ENCODE measurements at places on chromosomes 11 and 22.

DNA sequence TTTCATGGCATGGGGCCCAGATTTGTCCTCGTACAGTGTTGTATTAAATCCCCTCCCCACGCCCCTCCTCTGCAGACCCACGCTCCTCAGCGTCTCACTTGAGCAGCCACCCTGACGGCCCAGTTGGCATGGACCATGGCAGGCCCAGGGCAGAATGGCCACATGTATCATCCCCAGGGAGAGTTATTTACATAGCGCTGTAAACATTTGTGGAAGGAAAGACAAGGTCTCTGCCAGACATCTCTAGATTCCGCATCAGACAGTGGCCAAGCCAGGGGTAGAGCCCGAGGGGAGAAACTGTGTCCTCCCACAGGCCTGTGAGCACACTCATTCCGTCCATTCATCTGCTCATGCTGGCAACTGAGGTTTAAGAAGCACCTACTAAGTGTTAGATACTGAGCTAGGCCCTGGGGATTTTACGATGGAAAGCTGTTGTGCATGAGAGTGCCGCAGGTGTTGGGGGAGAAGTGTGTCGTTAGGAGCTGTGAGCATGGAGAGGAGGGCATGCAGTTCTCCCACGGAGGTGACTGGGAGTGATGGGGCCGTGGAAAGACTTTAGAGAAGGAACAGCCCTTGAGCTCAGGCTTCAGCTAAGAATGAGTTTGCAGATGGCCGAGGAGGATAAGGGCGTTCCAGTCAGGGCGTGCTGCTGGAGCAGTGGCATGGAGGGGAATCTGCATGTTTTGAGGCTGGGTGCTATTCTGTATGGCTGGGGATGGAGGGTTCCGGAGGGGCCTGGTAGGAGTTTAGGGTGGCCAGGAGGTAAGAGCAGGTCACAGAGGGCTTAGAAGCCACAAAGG, 94.9 kb downstream of the GRIK4 start:
- no peak for DNase-seq

- no peak for DNase-seq
Observed at GRCh38 chr11:60242740-60243239, at the start of gene MS4A4E. MS4A4E (minus strand) TSS chr11:60243137; CDS start chr11:60230055, 13,082 bp downstream.

DNA sequence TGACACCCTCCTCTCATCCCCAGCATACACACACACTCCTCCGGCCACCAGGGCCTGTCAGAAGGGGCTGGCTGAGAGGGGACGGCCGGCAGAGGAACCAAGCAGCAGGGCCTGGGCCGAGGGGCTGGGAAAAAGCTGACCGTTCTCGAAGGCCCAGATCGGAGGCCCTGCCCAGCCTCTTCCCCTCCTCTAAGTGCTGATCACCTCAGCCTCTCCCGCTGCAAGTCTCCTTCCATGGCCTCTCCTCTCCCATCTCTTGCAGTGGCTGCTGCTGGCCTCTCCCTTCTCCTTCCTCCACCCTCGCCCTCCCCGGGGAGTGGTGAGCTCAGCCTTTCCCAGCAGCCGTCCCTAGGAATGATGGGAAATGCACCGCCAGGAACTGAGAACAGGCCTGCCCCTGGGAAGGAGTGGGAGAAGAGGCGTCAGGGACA, 39.6 kb downstream of the ARRB1 start:
- DNase-seq, result no peak

DNA sequence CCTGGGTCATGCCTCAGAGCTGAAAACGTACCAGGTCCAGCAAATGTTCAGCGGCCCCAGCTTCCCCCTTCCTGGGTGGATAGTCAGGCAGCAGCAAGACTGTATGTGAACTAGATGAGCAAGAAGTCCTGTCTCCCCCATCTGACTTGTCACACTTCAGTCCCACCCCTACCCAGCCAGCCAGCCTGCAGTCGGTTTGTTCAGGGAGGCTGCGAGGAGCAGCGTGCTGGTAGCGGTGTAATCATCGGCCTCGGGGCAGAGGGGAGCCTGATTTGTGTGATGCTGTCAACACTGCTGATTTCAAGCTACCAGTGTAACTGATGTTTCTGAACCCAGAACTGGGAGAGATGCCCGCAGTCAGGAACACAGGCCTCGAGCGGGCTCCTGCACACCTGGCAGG, 9.6 kb downstream of the TMEM258 start:
- no peak for DNase-seq

- no peak for DNase-seq
Observed at GRCh38 chr11:125372911-125373310, 123.2 kb downstream of the FEZ1 start.

GRCh38 chr11:15519124-15519791, 404.5 kb downstream of the INSC start:
- DNase-seq, result no peak

DNA sequence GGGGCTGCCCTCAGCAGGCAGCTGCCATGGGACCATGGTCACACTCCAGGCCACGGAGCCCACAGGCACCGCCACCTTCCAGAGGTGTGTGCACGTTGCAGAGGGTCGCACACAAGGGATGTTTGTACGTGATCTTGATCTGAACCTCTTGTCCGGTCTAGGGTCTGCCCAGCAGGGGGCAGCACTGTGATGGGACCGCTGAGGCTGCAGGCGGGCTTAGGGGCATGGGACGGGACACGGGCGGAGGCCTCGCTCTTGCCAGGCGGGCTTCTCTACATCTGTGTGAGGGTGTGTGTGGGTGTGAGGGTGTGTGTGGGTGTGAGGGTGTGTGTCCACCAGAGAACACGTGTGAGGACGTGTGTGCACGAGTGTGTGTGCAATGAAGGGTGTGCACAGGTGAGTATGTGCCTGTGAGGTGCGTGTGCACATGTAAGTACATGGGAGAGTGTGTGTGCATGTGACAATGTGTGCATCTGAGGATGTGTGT, 52.4 kb downstream of the CACNA1I start:
- peak; percentile 54 for DNase-seq

GRCh38 chr11:129573161-129573560, 197.5 kb downstream of the BARX2 start:
- no peak for DNase-seq

DNA sequence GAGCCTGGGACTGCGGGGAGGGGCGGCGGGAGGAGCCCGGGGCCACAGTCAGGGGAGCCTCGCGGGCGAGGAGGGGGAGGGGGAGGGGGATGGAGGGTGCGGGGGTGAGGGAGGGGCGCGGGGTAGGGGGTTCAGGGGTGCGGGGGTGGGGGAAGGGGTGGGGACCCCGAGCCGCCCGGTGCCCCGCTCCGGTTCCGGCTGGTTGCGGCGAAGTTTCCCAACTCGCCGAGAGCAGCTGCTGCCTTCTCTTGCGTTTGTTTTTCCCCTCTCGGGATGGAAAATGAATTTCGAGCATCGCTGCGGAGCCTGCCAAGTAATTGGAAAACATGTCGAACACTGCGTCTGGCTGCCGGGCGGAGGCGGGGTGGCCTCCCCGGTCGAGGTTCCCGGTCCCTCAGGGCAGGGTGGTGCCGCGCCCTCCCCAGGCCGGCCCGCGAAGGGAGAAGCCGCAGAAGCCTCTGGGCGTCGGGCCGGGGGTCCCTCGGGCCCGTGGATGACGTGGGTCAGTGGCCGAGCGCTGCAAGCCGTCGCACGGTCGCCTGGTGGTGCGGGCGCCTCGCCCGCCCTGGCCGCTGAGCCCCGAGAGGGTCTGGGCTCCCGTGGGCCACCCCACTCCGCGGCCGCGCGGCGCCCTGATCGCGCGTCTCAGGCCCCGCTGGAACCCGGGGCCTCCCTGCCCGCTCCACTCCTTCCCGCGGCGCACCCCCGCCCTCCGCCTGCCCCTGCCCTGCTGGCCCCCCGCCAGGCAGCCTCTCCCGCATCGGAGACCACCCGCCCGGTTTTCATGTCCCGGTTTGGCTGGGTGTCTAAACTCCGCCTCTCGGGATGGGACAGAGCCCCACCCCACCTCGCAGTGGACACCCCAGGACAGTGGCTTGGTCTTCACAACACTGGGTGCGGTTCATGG, 12.1 kb downstream of the SPATA19 start:
- DNase-seq, result no peak

DNA sequence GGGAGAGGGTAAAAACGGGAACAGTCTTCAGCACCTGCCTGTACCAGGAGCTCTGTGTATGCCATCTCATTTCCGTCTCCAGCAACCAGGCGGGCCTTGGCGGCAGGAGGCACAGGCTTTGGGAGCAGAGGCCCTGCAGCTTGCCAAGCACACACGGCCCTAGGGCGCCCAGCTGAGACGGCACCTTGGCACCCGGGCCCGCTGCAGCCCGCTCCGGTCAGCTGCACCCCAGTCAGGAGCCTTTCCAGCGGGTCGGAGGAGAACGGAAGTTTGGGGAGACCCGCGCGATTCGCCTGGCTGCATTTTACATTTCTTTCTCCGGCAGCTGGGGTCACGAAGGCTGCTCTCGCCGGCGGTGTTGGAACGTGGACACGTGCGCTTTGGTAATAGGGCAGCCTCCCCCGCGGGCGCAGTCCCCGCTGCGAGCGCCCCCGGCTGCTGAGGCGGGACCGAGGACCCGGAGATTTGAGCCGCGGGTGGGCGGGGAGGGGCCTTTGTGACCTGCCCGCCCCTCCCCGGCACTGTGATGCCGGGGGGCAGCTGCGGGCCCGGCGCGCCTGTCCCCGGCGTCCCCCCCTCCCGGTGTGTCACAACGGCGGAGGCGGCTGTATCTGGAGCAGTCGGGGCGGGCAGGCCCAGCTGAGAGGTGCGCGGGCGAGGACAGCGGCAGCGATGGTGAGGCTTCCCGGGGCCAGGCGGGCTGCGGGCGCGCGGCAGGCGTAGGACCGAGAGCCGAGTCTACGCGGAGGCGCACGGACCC, at the start of gene TUBA8:
TSS of gene TUBA8 (plus strand) at position 616 of the 760 bp plus-strand sequence. CDS start at position 673, 57 bp downstream.
- DNase-seq, result peak; percentile 41

DNA sequence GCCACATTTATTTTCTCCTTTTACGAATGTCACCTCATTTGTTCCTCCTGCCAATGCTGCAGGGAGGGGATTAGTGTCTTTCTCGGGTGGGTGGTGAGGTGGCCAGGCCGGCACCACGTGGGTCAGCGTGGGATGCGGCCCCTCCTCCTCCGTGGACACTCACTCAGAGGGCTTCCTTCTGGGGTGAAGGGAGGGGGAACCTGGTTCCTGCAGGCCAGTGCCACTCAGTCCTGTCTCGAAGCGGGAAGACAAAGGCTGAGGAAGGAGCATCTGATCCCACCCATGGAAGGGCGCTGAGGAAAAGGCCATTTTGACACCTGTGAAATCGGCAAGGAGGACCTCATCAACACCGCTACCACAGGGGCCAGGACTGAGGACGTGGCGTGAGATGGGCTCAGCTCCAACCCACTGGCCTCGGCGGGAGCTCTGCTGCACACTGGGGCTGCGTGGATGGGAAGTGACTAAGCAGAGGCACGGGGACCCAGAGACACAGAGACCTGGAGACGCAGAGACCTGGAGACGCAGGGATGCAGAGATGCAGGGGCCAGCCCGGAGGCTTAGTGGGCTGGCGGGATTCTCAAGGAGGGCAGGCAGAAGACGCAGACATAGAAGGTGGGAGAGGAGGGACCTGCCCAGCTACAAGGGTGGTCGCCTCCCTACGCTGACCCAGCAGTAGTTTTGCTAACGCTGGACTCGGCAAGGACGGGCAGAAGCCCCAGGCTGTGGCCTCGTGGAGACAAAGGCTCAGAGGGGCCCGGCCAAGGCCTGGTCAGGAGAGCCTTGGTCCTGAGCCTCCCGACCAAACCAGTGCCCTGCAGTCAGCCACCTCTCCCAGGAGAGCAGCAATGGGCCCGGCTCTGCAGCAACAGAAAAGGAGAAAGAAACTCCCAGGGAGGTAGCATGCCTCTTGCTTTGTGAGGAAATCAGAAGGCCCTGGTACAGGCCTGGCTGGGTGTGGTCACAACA, 1071.2 kb downstream of the BRD1 start:
- no peak for DNase-seq

DNA sequence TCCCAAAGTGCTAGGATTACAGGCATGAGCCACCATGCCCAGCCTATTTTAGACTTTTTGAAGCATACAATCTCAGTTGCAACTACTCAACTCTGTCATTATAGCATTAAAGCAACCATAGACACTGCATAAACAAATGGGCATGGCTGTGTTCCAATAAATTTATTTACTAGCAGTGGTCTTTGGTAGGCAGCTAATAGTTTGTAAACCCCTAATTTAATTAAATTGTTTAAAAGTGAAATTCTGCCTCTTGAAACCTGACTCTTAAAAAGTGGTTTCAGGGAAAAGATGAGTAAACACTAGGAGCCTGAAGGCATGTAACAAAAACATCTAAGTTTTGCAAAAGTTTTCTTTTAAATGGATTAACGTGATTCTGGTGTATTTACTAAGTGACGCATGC, 1364.5 kb downstream of the LRRC4C start:
- DNase-seq, result no peak

- DNase-seq, result no peak
Observed at GRCh38 chr22:25383278-25383820, 163.9 kb downstream of the CRYBB2 start.

DNA sequence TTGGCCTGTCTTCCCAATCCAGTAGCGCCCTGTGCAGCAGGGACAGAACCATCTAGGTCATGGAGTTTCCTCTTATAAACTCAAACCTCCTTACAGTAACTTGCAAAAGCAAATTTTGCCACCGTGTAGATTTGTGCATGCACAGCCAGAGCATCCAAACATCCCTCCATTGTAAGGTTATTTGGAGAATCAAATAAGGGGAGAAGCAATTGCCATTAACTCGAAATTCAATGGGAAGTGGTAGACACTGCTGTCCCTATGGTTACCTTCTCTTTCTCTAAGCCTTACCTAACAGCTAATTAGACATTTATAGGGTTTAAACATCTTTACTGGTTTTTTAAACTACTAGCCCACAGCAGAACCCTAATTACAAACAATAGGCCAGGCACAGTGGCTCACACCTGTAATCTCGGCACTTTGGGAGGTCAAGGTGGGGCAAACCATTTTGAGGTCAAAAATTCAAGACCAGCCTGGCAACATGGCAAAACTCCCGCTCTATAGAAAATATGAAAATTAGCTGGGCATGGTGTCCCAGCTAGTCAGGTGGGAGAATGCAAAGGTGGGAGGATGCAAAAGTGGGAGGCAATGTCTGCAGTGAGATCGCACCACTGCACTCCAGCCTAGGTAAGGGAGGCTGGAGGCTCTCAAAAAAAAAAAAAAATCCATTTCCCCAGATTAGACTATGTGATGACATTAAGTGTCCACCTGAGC, 6.6 kb downstream of the HSPA8 start:
- no peak for DNase-seq

- no peak for DNase-seq
Observed at GRCh38 chr22:45878051-45878781, 98.7 kb downstream of the WNT7B start.
